ENCODE measurements at places on chromosomes 16 and 17.
A peak's percentile ranks its signal among the peaks of the same experiment; 100 is the strongest.

- DNase-seq: no peak
These were observed 1.5 kb downstream of the PSMD7 start for GRCh38 chr16:74298104-74298503.

GRCh38 chr16:87608400-87608985 lies 6.2 kb downstream of the JPH3 start:
- DNase-seq: no peak

GRCh38 chr17:61383689-61384201 lies 15.9 kb upstream of the TBX2 start:
- DNase-seq: no peak

DNA sequence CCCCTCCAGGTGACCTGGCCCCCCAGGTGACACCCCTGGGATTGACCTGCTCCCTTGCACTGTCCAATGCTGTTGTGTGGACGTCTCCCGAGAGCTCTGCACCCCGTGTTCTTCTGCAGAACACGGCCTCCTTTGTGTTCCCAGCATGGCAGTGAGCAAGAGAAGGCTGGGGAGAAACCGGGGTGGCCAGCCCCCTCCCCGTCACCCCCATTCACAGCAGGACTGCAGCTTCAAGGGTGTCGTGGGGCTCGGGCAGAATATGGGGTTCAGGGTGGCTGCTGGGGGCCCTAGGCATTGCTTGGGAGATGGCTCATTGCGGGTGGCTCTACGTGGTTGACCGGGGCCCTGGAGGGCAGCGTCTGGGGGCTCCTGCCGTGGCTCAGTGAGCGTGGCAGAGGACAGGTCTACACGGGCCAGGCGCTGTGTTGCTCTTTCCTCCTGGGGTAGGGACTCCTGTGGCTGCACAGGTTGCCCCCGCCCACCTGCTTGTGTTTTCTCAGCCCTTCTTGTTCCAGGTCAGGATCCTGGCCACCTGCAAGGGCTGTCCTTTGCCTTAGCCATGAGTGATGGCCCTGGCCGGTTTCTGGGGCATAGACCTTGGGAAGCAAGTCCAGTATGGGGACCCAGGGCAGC lies 12.5 kb downstream of the GSE1 start:
- no peak for DNase-seq

DNA sequence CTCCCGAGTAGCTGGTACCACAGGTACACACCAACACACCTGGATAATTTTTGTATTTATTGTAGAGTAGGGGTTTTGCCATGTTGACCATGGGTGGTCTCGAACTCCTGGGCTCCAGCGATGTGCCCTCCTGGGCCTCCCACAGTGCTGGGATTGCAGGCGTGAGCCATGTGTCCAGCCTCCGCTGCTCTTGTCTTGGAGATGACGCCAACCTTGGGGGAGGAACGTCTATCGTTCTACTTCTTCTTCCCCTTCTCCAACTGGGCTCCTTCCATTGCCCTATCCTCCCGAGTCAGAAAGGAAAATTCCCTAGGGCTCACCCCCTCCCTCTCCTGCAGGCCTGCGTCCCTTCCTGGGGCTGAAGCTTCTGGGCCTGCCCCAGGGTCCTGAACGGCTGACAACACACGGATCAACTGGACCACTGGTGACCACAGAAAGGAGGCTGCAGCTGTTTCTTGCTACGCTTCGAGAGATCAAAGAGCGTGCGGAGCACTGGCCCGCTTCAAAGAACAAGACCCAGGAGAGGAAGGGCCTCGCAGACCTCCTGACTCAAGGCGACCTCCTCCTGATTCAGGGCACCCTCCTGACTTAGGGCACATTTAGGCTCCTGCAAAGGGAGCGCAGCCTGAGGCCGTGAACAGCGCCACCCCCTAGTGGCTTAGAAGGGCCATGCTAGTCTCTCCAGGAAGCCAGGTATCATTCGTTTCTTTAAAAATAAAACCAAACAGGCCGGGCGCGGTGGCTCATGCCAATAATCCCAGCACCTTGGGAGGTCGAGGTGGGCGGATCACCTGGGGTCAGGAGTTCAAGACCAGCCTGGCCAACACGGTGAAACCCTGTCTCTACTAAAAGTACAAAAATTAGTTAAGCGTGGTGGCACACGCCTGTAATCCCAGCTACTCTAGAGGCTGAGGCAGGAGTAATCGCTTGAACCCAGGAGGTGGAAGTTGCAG lies 48.5 kb upstream of the HELZ start:
- DNase-seq: peak; percentile 33

DNA sequence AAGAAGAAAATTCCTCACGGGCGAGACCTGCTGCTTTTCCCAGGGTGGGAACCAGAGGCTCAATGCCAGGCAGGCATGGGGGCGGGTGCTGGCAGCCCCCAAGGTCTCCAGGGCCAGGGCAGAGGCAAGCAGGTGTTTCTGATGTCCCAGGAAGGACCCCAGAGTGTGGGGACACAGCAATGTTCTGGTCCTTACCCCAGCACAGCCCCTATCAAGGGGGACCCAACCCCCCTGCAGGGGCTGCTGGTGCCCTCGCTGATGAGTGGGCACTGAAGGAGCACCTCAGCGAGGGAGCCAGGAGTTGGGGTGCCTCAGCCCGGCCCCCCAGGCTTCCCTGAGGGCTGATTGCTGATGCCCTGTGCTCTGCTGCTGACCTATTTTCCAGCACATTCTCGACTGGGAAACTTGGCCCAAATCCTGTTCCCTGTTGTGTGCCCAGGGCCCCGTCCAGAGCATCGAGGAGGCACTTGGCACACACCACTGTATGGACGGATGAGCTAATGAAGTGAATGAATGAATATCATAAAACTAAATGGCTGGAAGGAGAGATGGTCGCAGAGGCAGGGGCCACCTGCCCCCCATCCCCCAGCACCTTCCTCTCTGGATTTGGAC lies 2.8 kb downstream of the DBNDD1 start:
- no peak for DNase-seq

DNA sequence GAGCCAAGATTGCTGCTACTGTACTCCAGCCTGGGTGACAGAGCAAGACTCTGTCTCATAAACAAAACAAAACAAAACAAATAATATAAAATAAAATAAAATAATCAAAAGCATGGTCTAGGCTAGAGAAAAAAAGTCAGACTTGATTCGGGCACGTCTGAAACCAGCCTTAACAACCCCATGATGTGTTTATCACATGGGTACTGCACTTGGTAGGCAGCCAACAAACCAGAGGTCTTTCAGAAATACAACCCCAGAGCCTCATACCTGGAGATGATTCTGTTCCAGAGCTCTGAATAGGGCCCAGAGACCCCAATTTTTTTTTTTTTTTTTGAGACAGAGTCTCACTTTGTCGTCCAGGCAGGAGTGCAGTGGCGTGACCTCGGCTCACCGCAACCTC lies 9.6 kb upstream of the HAPSTR1 start:
- DNase-seq: no peak

GRCh38 chr17:39933912-39934311 lies 6.4 kb downstream of the LRRC3C start:
- DNase-seq: no peak

DNA sequence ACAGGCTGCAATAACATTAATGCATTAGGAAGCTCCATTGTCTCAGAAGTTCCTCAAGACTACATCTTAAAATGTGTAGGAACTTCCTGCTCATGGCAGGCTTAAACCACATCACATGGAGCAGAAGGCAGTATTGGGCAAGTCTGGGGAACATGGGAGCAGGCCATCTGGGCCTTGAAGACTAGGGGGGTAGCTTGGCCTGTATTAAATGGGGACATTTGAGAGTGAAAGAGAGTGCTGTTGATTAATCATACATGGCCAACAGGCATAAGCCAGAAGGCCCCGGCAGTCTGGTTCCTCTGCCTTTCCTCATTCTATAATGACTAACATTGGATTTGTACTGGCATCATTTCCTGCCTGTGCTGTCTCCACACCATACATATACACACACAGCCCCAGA lies 25.2 kb upstream of the SLC5A11 start:
- DNase-seq: no peak

- no peak for DNase-seq
These were observed 1.3 kb downstream of the SAMD14 start for GRCh38 chr17:50128441-50129352.

- no peak for DNase-seq
These were observed 193.7 kb upstream of the TBX2 start for GRCh38 chr17:61205931-61206330.

- DNase-seq: peak; percentile 75
These were observed at the start of gene CAPN15 for GRCh38 chr16:527015-527903. TSS of gene CAPN15 (plus strand) at chr16:527712. CDS start at chr16:546839, 19,127 bp downstream.

- no peak for DNase-seq
These were observed 12.0 kb upstream of the EVPL start for GRCh38 chr17:76039121-76039520.

DNA sequence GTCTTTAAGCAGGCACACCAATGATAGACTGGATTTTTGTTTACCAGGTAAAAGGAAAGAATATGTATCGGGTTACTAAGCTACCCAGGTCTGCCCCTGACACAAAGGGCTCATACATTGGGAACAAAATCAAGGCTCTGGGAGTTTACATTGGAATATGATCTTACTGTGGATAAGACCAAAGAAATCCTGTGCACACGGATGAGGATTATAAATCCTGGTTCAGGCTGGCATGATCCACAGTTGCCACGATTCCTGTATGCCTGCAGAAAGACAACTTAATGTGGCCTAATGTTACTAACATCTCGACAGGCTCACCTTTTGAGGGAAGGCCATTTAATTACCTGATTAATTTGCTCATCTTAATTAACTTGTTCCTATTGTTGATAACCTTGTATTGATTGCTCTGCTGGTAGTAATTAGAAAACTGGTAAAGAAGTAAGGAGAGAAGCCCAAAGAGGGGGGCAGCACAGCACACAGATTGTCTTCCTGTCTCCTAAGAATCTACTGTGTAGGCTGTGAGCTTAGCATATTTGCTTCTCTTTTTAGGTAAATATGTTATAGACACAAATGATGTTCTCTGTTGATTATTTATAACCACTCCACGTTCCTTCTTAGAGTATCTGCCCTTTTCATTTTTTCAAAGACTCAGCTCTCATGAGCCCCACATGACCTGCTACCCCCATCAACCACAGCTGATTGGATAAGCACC lies 51.0 kb upstream of the TOX3 start:
- no peak for DNase-seq

- no peak for DNase-seq
These were observed 8.5 kb downstream of the ITGA3 start for GRCh38 chr17:50064253-50065001.

DNA sequence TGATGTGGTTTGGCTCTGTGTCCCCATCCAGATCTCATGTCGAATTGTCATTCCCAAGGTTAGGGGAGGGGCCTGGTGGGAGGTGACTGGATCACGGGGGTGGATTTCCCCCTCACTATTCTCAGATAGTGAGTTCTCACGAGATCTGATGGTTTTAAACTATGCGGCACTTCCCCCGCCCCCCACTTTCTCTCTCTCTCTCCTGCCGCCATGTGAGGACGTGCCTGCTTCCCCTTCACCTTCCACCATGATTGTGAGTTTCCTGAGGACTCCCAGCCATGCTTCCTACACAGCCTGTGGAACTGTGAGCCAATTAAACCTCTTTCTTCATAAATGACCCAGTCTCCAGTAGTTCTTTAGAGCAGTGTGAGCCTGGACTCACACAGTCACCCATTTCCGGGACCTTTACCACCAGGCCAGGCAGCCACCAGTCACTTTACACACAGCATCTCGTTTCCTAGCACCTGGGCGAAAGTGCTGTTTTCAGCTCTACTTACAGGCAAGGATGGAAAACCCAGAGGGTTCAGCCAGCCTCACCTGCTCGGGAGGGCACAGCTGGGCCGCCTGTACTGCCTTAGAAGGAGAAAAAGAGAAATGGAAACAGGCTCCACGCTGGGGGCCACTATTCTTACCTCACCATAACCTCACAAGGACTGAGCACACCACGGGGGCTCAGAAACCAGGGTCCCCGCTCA lies 13.8 kb upstream of the ZC3H18 start:
- DNase-seq: no peak

DNA sequence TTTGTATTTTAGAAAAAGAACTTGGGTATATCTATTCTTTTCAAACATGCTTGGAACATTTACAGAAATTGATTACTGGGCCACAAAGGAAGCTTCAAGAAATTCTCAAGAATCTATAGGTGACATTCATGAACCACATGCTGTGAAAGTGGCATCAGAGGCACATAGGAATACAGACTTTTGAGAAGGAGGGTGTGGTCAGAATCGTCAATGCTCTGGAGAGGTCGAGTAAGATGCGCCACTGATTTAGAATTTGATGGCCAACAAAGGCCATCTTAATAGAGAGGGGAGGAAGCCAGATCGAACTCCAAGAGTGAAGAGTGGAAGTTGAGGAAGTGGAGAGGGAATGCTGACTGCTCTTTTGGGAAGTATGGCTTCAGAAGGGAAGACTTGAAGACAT lies 3.5 kb upstream of the NSMCE1 start:
- no peak for DNase-seq

GRCh38 chr16:87334651-87335624 lies 17.7 kb upstream of the C16orf95 start:
- no peak for DNase-seq

DNA sequence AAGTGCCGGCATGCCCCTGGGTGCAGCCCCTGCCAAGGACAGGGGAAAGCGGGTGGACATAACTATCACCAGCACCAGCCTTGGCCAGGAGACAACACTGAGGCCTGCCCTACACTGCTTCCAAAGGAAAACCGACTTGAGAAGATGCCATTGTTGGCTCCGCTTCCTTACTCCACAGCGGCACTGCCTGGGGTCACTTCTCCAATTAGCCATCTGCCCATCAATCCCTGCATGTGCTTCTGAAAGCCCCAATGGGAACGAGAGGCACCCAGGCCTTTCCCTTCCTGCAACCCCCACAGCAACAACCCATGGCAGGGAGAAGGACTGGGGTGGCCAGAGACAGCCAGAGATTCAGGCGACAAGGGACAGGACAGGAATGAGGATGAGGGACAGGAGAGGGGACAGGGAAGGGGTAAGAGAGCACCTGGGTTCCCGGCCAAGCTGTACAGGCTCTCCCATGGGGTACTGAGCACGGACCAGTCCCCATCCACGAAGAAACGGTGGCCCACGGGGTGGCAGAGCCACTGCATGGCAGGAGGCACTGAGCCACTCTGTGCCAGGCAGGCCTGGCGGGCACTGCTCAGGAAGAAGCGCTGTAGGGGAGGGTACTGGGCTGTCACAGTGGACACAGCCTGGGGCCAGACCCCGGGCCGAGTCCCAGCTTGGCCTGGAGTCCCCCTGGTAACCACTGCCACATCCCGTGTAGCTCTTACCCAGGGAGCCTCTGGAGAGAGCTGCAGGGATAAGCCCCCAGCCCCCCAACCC lies 21.2 kb downstream of the SREBF1 start:
- no peak for DNase-seq

Data from stimulated activated CD8-positive, alpha-beta memory T cell treated with anti-CD3 and anti-CD28 coated beads, Interleukin-7, amount 100 ng/mL, for 48 hours (primary cell).